ENCODE measurements at places on chromosomes 7 and 10.

GRCh38 chr7:98531717-98532116 is 85.4 kb upstream of the NPTX2 start:
- no peak for DNase-seq

GRCh38 chr7:84722086-84722485 is 464.8 kb downstream of the SEMA3D start:
- DNase-seq, result no peak

- DNase-seq, result no peak
These were observed 13.1 kb upstream of the IMPDH1 start for GRCh38 chr7:128422842-128423241.

DNA sequence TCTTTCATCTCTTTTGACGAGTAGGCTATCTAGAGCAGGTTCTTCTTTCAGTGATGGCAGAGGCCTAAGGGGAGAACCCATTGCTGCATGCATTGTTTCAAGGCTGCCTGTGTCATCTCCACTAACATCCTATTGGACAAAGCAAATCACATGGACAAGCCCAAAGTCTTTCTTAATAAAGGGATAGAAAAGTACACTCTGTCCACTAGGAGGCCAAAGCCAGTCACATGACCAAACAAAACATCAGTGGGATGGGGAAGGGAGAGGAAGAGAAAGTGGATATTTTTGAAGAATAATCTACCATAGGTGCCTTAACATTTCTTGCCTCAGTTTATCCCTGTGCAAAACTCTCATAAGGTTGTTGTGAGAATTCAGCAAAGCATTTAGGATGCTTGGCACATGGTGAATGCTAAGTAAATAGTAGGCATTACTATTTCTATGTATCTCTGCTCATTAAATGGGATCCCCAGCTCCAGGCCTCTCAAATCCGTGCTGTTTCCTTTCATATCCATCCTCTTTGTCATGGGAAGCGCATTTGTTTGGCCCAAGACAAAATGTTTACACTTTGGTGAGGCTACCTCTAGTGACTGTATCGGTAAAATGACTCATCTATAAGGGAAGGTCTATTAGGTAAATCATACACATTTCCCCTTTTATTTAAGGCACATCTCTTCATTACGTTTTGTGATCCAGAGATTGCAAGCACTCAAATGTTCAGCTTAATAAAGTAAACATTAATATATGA is 16.7 kb upstream of the CADPS2 start:
- DNase-seq, result no peak

DNA sequence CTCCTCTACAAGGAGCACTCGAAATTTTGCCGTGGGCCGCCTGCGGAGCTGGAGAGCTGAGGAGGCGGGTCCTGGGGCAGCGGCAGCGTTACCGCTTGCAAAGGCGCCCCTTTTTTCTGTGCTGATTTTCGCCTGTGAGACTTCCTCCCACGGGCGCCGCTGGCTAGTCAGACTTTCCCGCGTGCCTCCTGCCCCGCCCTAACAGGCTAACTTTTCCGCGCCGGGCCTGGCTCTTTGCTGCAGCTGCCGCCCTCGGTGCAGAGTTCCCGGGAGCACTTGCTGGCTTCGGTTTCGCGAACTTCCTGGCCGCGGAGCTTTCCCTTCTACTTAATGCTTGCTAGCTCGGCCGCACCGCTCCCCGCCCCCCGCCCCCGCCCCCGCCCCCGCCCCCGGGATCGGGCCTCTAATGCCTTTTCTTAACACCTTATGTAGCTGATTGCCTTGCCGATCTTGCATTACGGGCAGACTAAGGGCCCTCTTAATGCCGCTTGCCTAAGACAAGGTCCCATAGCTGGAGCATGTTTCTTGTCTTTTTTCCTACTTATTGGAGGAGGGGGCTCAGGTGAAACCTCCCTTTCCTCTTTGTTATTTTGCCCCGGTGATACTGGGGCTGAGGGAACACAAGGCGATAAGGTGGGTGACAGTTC is 37.9 kb upstream of the RASGEF1A start:
- DNase-seq, result no peak

GRCh38 chr10:4062072-4062471 is 277.1 kb upstream of the KLF6 start:
- DNase-seq, result no peak

DNA sequence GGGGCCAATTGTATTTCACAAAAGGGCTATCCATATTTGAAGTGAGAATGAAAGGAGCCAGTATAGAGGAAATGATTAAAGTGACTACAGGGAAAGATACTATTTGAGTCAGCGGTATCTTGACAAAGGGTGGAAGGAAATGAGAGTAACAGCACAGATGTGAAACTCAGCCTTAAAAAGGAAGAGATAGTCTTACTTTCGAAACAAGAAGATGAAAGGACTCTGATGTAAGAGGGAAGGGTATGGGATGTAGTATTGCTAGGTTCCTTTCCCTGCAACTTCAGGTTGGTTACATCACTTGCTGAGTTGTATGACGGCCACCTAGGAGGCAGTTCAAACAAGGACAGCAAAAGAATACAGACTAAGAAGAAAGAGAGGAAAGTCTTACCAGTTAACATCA is 13.7 kb downstream of the CISD1 start:
- DNase-seq, result no peak

DNA sequence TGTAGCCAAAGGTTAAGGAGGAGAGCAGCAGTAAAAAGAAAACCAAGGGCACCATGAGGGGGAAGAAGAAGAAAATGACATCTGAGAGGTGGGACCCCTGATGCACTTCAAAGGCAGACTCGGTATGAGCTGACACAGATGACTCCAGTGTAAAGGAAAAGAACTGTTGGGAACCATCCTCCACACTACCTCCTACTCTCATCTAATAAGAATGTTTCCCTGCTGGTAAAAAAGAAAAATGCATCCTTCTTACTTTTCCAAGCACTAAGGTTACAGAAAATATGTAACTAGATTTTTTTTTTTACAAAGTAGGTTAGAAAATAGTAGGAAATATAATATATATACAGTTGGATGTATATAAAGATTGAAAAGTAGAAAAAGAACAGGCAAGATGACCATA is 16.9 kb downstream of the TAS2R41 start:
- DNase-seq, result no peak
